ENCODE measurements at places on chromosomes 6 and 20.

- DNase-seq, result no peak
These were observed 3.8 kb upstream of the AFG1L start for GRCh38 chr6:108291091-108291490.

DNA sequence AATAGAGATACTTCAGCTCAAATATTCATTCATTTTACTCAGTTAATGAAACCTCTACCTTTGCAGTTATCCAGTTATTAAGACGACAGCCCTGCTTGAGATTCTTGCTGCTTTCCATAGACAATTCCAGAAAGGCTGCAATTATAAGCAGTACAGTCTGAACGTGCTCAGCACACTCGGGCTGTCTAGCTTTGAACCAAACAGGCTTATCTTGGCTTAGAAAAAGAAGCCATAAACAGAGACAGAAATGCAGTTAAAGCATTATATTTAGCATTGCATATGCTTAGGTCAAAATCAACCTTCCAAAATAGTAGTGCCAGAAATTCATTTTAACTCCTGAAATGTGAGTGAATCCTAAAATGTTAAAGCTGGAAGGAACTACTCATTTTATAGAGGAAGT is 204.1 kb upstream of the KCNQ5 start:
- DNase-seq, result no peak

GRCh38 chr6:152218887-152219286 is 411.4 kb downstream of the ESR1 start:
- DNase-seq, result no peak

DNA sequence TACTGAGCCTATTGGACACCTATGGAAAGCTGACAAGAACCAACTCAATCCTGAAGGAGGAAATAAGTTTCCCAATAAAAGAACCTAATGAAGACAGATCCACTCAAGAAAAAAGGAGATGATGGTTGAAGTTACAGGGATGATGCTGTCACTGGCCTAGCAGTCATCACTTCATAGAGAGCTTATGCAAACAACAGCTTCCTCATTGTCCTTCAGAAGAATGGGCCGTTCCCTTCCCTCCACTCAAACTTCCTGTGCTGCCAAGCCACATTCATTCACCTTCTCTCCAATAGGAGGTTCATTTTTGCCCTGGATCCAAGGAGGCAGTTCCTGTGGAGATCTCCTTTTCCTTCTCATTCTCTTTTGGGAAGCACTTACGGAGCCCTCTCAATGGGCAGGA is 13.8 kb upstream of the PM20D2 start:
- DNase-seq, result no peak

GRCh38 chr6:106026748-106027715 is 59.1 kb upstream of the PRDM1 start:
- DNase-seq, result no peak

- DNase-seq, result no peak
These were observed 27.0 kb downstream of the CBFA2T2 start for GRCh38 chr20:33516882-33517281.

DNA sequence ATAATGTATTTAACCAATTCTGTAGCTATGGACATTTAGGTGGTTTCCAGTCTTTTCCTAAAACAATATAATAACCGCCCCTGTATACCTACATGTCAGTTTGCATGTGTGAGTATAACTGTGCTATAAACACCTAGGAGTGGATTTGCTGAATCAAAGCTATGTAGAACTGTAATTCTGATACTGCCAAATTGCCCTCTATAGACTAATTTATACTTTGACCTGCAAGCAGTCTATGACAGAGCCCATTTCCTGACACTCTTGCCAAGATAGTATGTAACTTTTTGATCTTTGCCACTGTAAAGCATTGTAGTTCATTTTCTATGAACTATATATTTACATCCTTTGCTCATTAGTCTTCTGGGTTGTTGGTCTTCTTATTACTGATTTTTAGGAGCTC is 19.5 kb downstream of the FERMT1 start:
- no peak for DNase-seq

DNA sequence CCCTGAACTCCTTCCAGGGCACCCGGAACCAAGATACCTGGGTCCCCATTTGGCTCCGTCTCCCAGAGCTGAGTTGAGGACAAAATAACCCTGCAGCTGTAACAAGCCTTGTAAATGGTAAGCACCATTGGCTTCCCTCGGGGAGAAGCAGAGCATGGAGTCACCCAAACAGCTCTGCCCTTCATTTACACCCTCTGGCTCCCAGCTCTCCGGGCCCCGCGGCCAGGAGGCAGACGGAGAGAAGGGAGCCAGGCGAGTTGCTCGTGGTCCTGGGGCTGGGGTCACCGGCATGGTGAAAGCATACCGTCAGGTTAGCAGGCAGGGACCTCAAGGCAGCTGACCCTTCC is 2.1 kb downstream of the TFEB start:
- no peak for DNase-seq

GRCh38 chr6:91653076-91653723 is 1066.3 kb upstream of the MAP3K7 start:
- DNase-seq, result no peak

GRCh38 chr6:21098134-21098533 is 495.4 kb upstream of the SOX4 start:
- no peak for DNase-seq

GRCh38 chr6:27545271-27546046 is 72.6 kb upstream of the ZNF184 start:
- DNase-seq, result peak; percentile 51

- DNase-seq, result no peak
These were observed 181.1 kb upstream of the STXBP5 start for GRCh38 chr6:147023148-147023547.

DNA sequence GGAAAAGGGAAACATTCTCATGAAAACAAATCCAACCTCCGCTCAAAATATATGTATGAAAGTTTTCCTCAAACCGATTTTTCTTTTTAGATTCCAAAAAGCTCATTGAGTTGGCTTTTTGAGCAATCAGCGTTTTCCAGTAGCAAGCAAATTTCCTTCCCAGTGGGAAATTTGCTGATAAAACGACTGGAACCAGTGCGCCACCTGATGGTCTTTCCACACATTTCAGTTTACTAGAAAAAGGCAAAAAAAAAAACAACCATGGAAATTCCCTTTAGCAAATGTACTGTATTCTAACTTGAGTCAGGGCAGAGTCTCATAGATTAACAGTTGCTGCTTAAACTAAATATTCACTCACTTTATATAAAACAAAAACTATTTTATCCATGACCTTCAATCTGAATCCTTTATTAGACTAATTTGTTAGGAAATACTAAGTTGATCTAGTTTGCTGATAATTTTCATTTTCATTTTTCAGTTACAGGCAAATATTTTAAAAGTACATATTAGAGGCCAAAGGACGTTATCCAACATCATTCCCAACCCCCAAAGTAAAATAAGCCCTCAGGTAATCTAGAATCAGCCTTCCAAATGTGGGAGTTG is 271.5 kb downstream of the FOXA2 start:
- no peak for DNase-seq

- DNase-seq, result no peak
These were observed 25.7 kb downstream of the MYCT1 start for GRCh38 chr6:152723398-152723797.

DNA sequence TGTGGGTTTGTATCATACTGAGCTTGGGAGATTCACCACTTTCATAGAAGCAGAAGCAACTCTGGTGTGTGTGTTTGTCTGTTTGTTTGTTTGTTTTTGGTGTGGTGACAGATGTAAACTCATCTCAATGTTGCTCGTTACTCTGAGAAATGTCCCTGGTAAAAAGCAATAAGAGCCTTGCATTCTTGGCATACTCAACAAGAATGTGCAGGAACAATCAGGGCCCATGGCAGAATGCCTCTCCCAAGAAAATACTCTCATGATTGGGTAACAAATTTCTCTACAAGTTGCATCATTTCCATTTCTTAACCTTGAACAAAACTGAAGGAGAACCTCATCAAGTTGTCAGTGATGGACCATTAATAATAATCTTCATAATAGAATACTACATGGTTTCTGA is 43.0 kb upstream of the PKHD1 start:
- DNase-seq, result no peak

DNA sequence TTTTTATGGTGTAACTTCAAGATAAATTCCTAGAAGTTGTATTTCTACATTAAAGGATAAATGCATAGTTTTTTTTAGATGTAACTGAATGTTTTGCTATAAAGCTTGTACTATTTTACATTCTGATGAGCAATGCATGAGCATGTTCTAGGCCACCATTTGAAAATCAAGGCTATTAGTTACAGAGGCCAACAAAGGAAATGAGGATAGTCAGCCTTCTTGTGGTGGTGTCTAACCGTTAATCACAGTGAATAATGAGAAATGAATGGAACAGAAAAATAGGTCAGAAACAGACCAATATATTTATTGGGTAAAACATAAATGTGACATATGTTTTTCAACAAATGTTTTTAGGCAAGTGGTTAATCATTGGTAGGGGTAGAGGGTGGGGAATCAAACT is 37.6 kb upstream of the L3MBTL3 start:
- DNase-seq, result no peak

GRCh38 chr6:101397199-101397598 is 3.7 kb downstream of the GRIK2 start:
- no peak for DNase-seq

DNA sequence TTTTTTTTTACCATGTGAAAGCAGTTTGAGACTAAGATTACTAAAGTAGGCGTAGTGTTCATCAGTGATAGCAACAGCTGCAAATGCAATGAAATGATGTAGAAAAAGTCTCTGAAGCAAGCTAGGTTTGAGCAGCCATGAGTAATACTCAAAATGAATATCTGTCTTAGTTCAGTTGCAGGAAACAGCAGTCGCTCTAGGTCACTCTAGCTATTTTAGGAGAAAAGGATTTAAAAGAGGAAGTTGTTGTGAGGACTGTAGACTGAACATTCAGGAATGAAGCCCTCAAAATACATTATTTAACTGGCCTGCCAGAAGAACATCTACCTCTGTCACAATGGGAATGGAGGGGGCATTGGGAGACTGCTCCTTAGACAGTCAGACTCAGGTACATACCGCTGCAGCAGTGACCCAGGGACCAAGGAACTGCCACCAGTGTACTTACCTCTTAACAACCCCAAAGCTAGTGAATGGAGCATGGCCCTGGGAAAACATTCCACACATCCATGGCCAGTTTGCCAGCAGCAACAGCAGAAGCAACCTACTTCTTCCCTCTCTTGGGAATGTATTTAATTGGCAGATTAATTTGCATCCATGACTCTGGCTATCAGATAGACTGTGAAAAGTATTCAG is 243.0 kb upstream of the KHDRBS2 start:
- no peak for DNase-seq

DNA sequence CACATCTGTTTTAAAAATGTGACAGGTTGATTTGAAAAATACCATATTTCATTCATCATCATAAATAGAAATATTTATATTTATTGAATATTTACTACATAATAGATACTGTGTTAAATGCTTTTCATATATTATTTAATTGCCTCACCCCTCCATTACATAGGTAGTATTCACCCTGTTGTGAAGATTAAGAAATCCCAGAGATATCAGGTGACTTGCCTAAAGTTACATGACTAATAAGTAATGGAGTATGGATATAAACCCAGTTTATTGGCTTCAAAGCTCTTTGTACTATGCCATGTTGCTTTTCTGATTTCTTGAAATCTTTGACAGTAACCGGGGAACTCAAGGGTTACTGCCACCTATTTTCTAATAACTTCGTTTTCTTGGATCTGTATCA is 10.1 kb upstream of the TSPYL1 start:
- DNase-seq, result no peak

GRCh38 chr6:143441680-143442545 is 8.6 kb downstream of the ADAT2 start:
- no peak for DNase-seq

GRCh38 chr20:31707994-31708735 is 14.5 kb downstream of the BCL2L1 start:
- no peak for DNase-seq

- DNase-seq, result no peak
These were observed 28.1 kb upstream of the BMP7 start for GRCh38 chr20:57294550-57294949.

GRCh38 chr6:45369870-45370269 is 7.9 kb downstream of the SUPT3H start:
- DNase-seq, result no peak
